Activated CD8-positive, alpha-beta memory T cell treated with anti-CD3 and anti-CD28 coated beads, Interleukin-2, amount 50 U/mL, for 4 hours (primary cell): ENCODE measurements at places on chromosomes 5 and 9.
A peak's percentile ranks its signal among the peaks of the same experiment; 100 is the strongest.

GRCh38 chr5:150061538-150061995 lies 24.8 kb downstream of the CSF1R start:
- no peak for DNase-seq

GRCh38 chr5:36646507-36647023 lies 40.2 kb downstream of the SLC1A3 start:
- DNase-seq = no peak

GRCh38 chr9:89362647-89363310 lies 44.5 kb downstream of the SECISBP2 start:
- no peak for DNase-seq

- no peak for DNase-seq
These were observed 83.1 kb downstream of the JMY start for GRCh38 chr5:79318935-79319614.

- DNase-seq = no peak
These were observed 53.3 kb downstream of the TRPC7 start for GRCh38 chr5:136311999-136312398.

- DNase-seq = no peak
These were observed 14.0 kb downstream of the IRX2 start for GRCh38 chr5:2737273-2738155.

- DNase-seq = no peak
These were observed 1.8 kb downstream of the NFIB start for GRCh38 chr9:14311956-14312685.

GRCh38 chr9:20352591-20352990 lies 269.7 kb downstream of the MLLT3 start:
- no peak for DNase-seq

DNA sequence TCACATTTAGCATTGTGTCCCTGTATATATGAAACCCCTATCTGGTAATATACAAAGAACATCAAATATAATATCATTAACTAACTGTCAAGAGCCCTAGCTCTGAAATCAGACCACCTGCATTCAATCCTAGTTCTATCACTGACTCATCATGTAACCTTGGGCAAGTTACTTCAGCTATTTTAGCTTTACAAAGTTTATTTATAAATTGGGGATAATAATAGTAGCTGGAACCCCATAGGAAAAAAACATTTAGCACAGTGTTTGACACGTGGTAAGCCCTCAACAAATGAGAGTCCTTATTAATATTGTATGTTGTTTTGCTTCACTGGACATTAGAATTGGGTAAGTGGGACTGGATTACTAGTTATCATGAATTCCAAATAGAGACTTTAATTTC lies 157.5 kb downstream of the EBF1 start:
- DNase-seq = no peak

DNA sequence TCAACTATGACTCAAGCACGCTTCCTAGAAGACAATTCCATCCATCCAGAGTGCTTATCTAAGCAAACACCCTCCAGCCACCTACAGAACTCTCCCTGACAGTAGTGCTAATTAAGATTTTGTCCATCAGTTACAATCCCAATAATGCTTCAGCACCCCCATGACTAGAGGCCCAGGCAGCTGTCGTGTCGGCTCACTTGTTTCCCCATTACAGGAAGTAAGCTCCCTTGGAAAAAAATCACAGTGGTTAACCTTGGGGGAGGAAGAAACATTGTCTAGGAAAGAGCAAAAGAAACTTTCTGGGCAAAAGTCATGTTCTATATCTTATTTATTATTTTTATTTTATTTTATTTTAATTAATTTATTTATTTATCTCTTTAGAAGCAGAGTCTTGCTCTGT lies 108.8 kb upstream of the LPAR1 start:
- DNase-seq = no peak

DNA sequence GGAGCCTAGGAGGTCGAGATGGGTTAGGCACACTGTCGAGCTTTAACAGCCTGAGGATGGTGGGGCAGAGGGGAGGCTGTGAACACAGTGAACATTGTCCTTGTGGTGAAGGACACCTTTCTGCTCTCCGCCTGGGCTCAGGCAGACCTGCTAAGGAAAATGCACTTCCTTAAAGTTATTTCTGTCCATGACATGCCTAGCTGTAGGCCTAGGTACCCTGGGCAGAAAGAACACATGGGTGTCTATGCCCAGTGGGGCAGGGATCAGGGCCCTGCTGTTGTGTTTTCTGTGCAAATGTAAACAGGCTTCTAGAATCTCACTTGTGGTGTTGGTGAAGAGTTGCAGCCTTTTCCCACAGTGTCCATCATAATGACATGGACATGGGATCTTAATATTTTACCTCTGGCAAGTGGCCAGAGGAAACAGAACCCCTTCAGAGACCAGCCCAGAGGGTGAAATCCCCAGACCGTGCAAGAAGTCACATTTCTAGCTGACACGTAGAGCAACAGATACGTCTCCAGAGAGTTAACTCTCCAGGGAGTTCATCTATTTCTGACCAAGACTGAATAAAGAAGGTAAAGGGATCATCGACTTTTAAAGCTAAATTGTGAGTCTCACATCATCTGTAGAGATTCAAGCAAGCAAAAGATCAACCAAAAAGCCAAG lies 79.2 kb downstream of the C9orf152 start:
- no peak for DNase-seq

DNA sequence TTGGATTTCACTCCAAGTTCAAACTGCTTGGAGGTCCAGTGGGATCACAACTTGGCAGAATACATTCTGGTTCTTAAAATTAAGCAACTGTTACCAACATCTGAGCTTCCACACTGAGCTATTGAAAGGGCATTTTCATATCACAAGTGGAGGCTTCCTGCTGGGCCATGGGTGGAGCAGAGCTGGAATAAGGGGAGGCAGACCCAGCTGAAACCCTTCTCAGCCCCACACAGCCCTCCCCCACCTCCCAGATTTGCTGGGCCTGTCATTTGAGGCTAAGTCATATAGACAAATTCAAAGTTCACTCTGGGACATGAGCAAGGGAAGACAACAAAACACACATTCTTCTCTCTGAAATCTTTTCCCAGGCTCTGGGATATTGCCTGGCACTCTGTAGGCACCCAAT lies 79.9 kb downstream of the ACTL7B start:
- no peak for DNase-seq

- no peak for DNase-seq
These were observed 34.0 kb downstream of the NKD2 start for GRCh38 chr5:1042626-1043025.

GRCh38 chr5:36089989-36090388 lies 23.3 kb upstream of the UGT3A2 start:
- DNase-seq = no peak

- DNase-seq = no peak
These were observed 398.8 kb downstream of the ZSWIM6 start for GRCh38 chr5:61730866-61731265.

DNA sequence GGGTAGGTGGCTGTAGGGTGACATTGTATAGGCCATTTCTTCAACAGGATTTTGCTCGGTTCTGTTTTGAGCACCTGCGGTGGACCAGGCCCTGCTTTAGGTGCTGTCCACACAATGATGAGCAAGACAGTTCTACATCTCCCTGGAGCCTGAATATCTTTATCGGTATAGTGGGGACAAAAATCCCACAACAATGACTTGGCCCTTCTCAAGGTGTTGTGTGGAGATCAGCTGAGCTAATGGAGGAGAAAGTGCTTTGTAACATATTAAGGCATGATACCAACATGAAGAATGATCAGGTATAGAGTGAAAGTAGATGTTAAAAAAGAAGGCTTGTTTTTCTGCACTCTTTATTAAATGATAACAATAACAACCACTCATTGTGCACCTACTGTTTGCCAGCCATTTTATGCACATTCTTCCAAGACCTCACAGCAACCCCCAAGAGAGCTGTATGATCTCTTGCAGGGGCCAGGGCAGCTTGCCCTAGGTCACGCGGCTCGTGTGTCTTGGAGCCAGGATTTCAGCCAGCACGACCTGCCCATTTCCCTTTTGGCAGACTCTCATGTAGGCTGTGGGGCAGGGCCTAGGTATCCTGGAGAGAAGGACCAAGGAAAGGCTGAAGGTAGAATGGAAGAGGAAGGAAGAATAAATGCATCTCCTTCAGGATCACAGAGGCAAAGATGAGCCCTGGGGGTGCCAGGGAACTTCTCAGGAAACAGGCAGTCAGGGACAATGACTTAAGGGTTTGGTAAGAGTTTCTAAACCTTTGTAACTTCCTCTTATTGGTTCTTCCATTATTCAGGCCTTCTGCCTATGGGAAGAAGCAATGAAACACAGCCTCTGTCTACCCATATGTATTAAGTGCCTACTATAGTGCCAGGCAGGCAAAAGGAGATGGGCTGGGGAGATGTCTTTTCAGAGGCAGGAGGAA lies 50.0 kb upstream of the PPARGC1B start:
- no peak for DNase-seq

- no peak for DNase-seq
These were observed 142.2 kb downstream of the MED27 start for GRCh38 chr9:131937451-131937850.

DNA sequence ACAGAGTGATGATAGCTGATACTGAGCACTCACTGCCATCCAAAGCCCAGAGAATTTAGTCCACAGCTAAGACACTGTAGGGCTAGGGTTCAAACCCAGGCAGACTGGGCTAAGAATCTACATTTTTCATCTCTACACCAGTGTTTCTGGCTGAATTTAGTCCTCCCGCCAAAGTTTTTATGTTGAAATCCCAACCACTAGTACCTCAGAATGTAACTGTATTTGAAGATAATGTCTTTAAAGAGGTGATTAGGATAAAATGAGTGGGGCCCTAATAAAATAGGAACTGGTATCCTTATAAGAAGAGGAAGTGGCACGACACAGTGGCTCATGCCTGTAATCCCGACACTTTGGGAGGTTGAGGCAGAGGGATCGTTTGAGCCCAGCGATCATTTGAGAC lies 4.3 kb downstream of the GNA14 start:
- DNase-seq = no peak

DNA sequence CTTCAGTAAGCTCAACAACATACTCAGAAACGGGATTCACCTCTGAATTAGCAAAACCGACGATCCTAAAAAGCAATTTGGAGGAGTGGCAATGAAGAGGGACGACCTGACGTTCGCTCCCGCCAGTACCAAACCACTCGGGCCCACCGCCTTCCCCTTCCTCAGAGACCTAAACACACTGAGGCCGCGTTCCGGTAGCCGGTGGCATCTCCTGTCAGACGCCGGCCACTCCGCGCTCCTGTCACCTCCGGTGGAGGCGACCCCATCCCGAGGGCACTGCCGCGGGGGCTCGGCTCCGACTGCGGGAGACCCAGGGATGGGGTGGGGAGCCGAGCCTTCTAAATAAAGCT lies 617 bp downstream of the PPP6C start:
- DNase-seq = no peak

DNA sequence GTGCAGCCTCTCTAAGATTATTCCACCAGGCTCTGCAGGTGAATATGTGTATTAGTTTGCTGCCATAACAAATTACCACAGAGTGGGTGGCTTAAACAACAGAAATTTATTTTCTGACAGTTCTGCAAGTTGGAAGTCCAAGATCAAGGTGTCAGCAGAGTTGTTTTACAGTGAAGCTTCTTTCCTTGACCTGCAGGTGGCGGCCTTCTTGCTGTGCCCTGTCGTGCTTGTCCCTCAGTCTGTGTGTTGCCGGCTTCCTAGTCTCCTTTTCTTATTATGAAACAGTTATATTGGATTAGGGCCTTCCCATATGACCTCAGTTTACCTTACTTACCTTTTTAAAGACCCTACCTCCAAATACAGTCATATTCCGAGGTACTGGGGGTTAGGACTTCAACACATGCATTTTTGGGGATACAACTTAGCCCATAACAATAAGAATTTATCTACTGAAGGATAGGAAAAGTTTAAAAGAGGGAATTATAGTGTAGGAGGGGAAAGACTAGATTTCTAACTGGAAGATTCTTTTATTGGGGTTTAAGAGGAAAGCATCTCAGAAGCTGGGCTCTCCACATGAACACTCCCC lies 97.4 kb downstream of the OSTF1 start:
- peak; percentile 49 for DNase-seq

GRCh38 chr9:8825585-8826147 lies 1026.1 kb upstream of the DMAC1 start:
- DNase-seq = no peak

GRCh38 chr5:132473668-132474067 lies 16.9 kb downstream of the IRF1 start:
- no peak for DNase-seq

GRCh38 chr5:92455011-92455410 lies 1071.9 kb upstream of the ARRDC3 start:
- no peak for DNase-seq

DNA sequence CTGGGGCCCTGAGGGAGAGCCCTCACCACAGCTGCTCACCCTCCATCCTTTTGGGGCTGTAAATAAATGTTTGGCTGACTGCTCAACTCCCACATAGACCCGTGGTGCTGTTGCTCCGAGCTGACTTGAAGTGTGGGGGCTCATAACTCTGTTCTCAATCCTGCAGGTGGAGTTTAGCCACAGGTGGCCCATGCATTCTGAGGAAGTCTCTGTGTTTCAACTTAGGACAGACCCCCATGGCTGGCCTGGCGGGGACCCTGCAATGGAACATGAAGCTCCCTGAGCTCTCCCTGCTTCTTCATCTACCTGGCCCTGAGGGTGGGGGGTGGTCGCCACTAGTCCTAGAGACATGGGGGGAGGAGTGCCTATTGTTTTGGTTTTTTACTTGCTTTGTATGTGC lies 19.7 kb downstream of the NDUFS6 start:
- DNase-seq = no peak

DNA sequence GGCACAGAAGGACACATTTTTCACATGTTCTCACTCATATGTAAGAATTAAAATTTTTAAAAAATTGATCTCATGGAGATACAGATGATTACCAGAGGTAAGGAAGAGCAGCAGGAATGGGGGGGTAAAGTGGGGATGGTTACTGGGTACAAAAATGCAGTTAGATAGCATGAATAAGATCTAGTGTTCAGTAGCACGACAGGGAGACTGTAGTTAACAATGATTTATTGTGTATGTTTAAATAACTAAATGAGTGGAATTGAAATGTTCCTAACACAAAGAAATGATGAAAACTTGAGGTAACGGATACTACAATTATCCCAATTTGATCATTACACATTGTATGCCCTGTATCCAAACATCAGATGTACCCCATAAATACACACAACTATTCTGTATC lies 15.2 kb upstream of the TGFBI start:
- no peak for DNase-seq

GRCh38 chr5:132653716-132654115 lies 4.3 kb upstream of the IL13 start:
- no peak for DNase-seq

DNA sequence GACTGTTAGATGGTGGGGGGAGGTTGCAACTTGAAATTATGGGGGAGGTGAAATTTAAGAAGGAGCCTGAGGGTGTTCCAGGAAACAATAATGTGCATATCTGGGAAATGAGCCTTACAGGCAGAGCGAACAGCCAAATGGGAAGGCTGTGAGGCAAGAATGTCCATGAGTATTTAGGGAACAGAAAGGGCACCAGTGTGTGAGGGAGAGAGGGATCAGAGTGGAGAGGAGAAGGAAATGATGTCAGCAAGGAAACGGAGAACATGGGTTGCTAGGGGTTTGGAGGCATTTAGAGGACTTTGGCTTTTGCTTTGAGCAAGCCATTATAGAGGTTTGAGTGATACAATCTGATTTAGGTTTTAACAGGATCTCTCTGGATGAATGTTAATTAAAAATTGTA lies 285.4 kb downstream of the TLE4 start:
- DNase-seq = no peak
